ENCODE measurements at places on chromosomes 6 and 20. TPM values are rescaled to one million over a fixed set of nuclear protein-coding genes. Genes with fewer than 3 reads are reported as not detected.

DNA sequence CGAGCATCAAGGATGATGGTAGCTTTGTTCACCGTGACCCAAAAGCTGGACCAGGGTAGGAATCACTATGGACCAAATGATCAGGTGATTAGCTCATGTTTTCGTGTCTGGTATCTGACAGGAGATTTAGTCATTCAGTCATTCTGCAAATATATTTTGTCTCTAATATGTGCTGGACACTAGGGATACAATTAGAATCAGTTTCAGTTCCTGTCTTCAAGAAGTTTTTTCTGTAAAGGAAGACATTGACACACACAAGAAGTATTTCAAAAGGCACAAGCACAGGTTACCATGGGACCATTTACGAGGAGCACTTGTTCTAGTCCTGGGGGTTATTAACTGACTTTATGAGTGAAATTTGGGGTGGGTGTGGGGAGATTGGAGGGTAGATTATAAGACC is 244.9 kb downstream of the HIVEP2 start:
- no peaks in the 10 kb centered on the region for H3K36me3 ChIP-seq
- DNase-seq, result no peak
- no peaks in the 10 kb centered on the region for H3K27me3 ChIP-seq
- H3K27ac ChIP-seq, result no peak overlapping the region
- H3K4me3 ChIP-seq, result no peak overlapping the region

DNA sequence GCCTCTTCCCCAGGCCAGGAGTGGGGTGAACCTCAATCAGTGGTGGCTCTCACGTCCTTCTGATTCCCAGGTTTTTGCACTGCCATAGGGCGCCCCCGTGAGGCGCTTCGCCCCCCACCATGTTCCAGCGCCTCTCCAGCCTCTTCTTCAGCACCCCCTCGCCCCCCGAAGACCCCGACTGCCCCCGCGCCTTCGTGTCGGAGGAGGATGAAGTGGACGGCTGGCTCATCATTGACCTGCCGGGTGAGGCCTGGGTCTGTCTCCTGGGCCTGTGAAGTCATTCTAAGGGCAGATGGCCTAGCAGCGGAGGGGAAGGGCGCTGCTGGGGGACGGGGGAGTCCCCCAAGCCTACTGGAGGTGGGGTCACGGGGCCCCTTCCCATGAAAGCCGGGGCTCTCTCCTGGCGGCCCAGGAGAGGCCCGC is 4.5 kb downstream of the TP53INP2 start:
- peaks cover 17% of the 10 kb centered on the region for H3K36me3 ChIP-seq
- H3K27ac ChIP-seq, result peak overlapping the region; percentile 71
- H3K4me1 ChIP-seq, result peaks cover 37% of the 10 kb centered on the region
- DNase-seq, result no peak

The MRAP2 gene
- 17.3 TPM for total RNA-seq

DNA sequence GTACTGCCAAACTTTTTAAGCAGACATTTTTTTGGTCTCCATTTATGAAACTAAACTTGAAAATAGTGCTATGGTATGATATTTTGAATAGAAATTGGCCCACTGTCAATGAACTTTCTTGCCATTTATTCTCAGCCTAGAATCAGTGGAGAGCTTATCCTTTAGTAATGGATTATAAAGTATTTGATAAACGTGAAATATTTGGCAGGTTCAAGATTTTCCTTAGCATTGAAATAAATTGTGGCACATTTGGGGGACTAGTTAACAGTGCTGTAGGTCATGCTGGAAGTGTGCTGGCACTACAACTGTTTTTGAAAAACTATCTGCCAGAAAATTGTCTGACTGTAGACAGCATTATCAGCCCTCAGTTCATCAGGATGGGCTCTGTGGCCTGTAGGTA is 2.1 kb downstream of the PRSS35 start:
- no peak overlapping the region for H3K4me3 ChIP-seq
- no peak for DNase-seq
- no peak overlapping the region for H3K27ac ChIP-seq
- H3K4me1 ChIP-seq, result peaks cover 9% of the 10 kb centered on the region

The MAP7 gene
- 9.9 TPM for total RNA-seq
